Right kidney (tissue), 9 donors: ENCODE measurements at places on chromosomes 7 and 10.

GRCh38 chr10:112689327-112690072, 242.5 kb downstream of the VTI1A start:
- no peak for DNase-seq

- no peak for DNase-seq
Measured at GRCh38 chr7:156503196-156503595, 137.4 kb upstream of the RNF32 start.

- DNase-seq: no peak
Measured at GRCh38 chr7:101466871-101467270, 104.2 kb downstream of the COL26A1 start.

GRCh38 chr10:3613318-3613717, 171.7 kb downstream of the KLF6 start:
- DNase-seq: no peak

- no peak for DNase-seq
Measured at GRCh38 chr7:18109762-18110161, 82.1 kb upstream of the PRPS1L1 start.

- DNase-seq: no peak
Measured at GRCh38 chr7:50710441-50711154, 72.1 kb downstream of the GRB10 start.

GRCh38 chr7:200704-201103, 8.3 kb downstream of the FAM20C start:
- DNase-seq: no peak

- no peak for DNase-seq
Measured at GRCh38 chr7:128021366-128021765, 9.9 kb downstream of the LRRC4 start.

DNA sequence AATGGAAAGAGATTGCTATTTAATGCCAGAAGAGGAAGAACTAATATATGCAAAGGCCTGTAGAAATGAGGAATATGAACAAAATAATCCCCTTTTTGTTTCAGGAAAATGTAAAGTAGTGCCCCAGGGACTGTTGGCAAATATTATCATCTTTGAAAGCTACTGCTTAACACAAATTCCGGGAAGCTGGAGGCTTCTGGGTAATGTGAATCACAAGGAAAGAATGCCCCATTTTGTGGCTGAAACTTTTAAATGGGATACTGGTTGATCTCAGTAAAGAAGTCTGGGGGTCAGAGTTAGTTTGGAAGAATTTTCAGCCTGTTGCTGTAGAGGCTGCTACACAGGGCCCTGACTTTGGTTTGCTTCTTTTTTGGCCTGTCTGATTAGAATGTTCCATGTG, 141.0 kb downstream of the PTEN start:
- DNase-seq: no peak

DNA sequence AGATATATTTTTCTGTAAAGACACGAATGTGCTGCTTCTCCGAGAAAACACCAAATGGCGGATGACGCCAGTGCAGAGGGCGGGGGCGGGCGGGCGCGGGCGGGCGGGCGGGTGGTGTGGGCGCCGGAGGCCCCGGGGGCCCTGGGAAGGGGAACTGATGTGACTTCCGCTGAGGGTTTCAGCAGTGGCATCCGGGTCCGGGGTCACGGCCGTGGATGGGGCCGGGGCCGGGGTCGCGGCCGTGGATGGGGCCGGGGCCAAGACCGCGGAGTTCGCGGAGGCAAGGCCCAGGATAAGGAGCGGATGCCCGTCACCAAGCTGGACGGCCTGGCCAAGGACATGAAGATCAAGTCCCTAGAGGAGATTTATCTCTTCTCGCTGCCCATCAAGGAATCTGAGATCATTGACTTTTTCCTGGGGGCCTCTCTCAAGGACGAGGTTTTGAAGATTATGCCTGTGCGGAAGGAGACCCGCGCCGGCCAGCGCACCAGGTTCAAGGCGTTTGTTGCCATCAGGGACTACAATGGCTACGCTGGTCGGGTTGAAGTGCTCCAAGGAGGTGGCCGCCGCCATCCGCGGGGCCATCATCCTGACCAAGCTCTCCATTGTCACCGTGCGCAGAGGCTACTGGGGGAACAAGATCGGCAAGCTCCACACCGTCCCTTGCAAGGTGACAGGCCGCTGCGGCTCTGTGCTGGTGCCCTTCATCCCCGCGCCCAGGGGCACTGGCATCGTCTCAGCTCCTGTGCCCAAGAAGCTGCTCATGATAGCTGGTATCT, 20.3 kb upstream of the IGF2BP3 start:
- peak; percentile 75 for DNase-seq

GRCh38 chr10:128400564-128400963, 274.3 kb upstream of the MKI67 start:
- DNase-seq: no peak

GRCh38 chr7:64562256-64562625, 630 bp downstream of the ZNF680 start:
- no peak for DNase-seq

DNA sequence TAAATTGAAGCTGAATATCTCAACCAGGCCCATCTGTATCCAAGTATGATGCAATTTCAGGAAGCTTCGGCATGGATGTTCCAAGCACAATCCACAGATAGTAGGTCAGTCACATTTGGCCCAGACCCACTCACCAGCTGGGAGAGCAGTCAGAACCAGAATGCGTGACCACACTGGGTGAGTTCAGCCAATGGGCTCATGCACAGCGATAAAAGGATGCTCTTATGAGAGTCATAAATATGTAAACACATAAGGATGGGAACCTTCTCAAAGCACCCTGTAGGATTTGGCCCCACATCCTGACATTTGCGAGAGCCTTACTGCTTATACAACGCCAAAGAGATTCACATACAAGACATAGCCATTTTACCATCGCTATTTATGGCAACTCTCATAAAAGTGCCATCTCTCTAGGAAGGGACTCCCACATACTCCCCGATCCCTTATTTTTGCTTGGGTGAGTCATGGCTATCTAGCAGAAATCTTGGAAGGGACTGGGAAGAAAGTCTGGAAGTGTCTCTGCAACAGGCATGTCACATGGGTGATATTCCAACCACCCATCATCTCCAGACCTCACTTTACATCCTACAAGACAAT, 3.0 kb downstream of the AFAP1L2 start:
- no peak for DNase-seq

GRCh38 chr7:964401-965231, 10.1 kb upstream of the ADAP1 start:
- DNase-seq: no peak

GRCh38 chr10:98254234-98254974, 13.6 kb downstream of the LOXL4 start:
- DNase-seq: no peak

DNA sequence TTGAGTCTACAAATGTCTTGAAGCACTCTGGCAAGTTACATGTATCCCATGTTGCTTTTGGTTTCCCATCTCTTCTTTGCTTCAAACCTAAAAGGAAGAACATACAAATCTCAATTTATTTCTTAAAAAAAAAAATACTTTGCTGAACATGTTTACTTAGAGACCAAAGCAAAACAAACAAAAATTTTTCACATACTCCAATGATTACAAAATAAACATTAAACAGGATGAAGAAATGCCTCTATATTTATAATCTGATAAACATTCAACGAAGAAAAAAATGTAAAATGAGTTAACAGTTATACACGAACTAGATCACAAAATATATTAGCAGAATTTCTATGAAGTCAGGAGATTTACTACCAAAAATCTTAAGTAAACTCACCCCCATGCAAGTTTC, 31.3 kb downstream of the FAM204A start:
- DNase-seq: no peak

GRCh38 chr10:34343764-34344163, 471.3 kb downstream of the PARD3 start:
- DNase-seq: no peak

DNA sequence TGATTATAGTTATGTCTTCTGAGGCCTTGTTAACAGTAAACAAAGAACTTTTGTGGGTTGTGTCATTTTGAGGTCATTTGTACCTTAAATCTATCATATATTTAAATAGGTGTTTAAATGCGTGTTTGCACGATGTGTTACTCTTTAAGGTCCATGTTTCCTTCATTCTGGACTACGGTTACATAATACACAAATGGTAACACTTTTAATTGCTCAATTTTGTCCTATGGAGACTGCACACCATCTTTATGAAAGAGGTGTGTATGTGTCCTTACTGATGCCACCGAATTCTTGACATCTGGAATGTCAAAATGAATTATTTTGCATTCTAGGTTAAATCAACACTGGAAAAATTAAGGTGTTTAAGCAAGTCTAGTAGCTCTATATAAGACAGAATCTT, 1.7 kb downstream of the PALS2 start:
- no peak for DNase-seq

DNA sequence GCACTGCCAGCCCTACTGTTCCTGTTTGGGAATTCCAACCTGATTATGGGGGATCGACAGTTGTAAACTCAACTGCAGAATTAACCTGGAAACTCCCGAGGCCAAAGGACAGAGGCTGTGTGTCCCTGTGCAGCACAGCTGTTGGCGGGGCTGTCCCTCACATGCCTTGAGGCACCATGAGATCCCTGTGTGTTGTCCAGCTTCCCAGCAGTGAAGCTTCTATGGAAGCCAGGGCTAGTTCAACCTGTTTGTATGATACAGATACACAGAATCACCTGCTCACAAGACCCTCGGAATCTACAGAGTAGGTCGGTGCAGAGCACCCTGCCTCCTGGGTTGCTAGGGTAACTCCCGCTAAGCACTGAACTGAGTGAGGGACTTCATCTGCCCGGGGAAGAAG, 61.0 kb upstream of the EFCAB10 start:
- no peak for DNase-seq

GRCh38 chr10:92207061-92207460, 83.8 kb downstream of the CPEB3 start:
- DNase-seq: no peak
